NCI-H2171 treated with DMSO at 0.1 percent for 48 hours (cell line): ENCODE measurements at places on chromosomes 12 and 14.

DNA sequence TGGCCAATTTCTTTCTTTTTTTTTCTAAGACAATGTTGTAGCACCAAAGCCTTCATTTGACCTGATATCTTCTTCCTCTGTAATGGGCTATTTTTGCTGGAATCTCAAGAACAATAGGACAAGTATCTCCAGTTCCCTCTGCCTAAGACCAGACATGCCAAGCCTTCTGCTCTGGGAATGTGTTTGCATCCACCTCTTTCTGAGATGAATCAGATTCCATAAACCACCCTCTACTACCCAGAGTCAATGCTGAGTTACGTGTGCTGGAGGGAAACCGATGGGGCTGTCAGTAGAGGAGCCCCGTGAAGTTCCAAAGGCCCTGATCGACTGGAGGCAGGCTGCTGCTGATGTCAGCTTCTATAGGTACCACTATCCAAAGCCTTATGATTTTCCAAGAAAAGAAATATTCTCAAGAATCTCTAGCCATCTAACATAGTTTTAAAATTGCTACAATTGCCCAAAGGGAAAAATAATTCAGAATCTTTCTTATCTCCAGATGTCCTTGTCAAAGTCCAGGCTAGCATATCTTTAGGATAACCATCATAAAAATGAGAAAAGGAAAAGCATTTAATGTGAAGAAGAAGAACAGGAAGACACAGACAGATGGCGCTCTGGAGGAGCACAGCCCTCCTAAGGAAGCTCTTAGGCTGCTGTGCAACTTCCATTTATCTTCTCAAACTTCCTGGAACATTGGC is 101.9 kb downstream of the SLC8A3 start:
- DNase-seq, result peak; percentile 36

GRCh38 chr12:2347137-2347843 is 294.5 kb downstream of the CACNA1C start:
- DNase-seq, result no peak

DNA sequence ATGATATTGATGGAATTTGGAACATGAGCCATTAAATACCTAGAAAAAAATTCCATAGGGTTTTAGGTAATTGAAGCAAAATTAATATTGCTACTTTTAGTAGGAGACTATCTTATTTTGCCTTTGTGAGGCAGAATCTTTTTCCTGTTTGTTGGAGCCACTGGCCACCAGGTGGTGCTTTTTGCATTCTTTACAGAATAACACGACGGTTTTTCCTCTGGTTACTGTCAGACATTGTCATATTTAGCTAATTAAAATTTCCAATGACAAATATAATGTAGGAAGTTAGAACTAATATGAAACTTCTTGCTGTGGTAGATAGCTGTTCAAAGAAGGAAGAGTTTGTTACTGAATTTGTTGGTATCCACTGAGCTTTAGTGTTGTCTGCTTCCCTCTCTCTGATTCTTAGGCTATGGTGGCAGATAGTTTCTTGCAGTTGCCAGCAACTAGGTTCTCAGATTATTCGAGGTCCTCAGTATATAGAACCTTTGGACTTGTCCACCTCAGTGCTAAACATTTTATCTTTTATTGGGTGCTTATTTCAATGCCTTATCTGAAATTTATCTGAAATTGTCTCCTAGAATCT is 25.7 kb downstream of the RAB21 start:
- peak; percentile 53 for DNase-seq

DNA sequence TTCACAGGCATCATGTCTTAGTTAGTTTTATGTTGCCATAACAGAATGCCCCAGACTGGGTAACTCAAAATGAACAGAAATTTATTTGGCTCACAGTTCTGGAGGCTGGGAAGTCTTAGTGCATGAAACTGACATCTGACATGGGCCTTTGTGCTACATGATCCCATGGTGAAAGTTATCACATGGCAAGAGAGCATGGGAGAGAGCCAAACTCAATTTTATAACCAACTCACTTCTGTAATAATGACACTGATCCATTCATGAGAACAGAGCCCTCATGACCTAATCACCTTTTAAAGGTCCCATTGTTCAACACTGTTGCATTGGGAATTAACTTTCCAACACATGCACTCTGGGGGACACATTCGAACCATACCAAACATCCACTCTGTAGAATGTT is 1015.1 kb downstream of the DIO2 start:
- DNase-seq, result no peak

- no peak for DNase-seq
These were observed 17.5 kb upstream of the PPP1CC start for GRCh38 chr12:110760204-110760609.

- DNase-seq, result no peak
These were observed 27.1 kb downstream of the ACTN1 start for GRCh38 chr14:68951800-68952530.

DNA sequence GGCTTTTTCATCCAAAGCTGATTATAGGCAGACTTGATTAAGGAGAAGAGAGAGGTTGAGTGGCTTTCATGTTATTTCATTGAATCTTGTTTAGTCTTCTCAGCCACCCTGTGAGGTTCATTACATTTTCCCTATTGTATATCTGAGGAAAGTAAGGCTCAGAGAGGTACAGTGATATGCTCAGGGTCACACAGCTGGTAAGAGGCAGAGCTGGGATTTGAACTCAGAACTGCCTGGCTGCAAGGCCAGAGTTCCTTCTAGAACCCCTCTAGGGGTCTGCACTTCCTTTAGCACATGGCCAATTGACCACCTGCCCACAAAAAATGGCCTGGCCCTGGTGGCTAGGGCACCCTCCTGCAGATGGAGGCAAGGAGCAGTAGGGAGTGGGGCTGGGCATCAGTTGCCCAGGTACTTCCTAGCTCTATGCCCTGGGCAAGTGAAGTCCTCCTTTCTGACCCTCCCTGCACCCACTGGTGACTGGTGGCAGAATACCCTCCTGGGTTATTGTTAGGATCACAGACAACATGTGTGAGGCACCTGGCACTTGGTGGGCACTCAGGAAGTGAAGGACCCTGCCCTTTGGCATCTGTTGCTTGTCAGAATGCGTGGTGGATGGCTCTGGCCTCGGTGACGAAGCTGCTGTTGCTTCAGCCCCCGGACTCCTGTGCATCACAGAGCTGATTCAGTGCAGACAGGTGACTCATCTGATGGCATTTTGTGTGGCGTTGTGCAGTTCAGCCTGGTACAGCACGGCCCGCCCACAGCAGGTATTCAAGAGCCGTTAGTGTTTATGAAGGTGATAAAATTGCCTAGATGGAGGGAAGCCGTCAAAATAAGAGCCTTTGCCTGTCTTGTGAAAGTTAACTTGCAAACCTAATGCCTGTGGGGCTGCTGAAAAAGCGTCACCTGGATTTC is 115.8 kb downstream of the SLC25A47 start:
- peak; percentile 66 for DNase-seq

DNA sequence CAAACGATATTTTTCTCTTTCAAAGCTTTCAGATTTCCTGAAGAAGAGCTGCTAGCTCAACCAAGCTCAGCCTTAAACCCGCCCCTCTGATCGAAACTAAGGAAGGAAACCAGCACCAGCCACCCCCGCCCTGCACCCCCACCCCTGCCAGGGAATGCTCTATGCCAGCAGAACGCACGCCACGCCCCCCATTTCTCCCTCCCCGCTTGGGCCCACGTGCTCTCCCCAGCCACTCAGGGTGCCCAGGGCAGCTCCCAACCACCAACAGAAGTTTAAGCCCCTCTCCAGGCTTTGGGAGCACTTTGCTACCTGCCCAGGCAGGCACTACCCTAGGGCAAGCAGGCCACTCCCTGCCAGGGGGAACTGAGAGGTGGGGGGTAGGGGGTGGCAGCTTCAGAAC is 18.8 kb upstream of the KRT78 start:
- peak; percentile 9 for DNase-seq

DNA sequence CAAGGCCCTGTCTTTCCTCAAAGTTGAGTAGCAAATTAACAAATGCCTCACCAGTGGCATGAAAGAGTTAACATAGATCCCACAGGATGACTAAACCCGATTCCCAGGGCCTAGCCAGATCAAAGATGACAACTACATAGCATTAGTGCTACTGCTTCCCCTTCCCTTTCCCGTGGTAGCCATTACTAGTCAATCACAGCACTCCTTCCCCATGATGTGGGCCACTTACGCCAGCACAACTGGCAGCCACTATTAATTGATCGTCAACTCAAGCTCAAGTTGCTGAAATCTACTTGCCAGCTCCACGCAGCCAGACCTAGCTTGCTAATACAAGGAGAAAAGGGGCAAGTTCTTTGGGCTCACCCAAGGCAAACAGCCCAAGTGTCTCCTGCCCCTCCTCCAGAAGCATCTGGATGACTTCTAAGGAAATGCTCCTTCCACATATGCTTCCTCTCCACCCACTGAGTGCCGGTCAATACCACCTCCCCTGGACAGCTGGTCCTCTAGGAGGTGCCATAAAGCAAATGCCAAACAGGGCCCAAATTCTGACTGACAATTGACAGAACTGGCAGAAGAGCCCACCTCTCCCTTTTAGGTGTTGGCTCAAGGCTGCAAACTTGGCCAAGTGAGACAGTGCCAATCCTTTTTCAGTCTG is 72.6 kb downstream of the NUAK1 start:
- DNase-seq, result no peak

DNA sequence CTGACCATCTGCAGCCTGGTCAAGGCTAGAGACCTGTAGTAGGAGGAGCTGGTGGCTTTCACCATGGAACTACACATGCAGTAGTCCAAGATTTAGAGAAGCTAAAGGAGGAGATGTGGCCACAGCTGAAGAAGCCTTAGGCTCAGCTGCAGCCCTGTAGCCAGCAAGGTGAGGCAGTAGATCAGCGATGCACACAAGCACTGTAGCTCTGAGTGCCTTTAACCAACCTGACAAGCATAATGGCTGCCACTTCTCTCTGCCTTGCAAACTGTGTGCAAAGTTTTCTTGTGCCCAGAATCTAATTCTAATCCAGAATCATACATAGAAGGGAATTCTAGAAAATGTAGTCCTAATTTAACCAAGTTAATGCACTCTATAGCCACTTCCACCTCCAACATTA is 159.0 kb upstream of the ARID2 start:
- DNase-seq, result no peak

GRCh38 chr12:9064201-9064814 is 51.4 kb downstream of the A2M start:
- peak; percentile 48 for DNase-seq

- no peak for DNase-seq
These were observed 471 bp downstream of the MTRFR start for GRCh38 chr12:123233505-123234308.
